Pancreas (tissue), 10 donors: ENCODE measurements at places on chromosomes 4 and X. TPM values are rescaled to one million over a fixed set of nuclear protein-coding genes. Genes with fewer than 3 reads are reported as not detected.

- H3K27ac ChIP-seq: no peak overlapping the region
- no peaks in the 10 kb centered on the region for H3K27me3 ChIP-seq
- no peaks in the 10 kb centered on the region for H3K36me3 ChIP-seq
- H3K4me1 ChIP-seq: no peaks in the 10 kb centered on the region
- no peak for DNase-seq
Measured at GRCh38 chr4:123159479-123159878, 237.1 kb upstream of the NUDT6 start.

DNA sequence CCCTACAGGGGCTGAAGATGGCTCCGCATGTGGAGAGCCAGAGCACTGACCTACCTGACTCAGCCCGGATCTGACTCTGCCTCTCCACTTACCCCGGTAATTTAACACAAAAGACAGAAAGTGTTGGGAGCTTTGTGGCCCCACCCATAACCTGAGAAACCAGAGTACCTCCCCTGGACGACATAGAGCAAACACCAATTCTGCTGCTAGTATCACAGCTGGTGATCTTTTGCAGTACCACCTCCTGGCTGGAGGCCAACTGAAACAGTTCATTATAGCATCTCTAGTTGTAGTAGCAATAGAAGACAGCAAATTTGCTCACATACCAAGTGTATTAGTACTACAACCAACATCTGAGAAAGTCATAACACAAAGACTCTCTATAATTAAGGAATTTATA lies 443.9 kb downstream of the KLHL4 start:
- no peaks in the 10 kb centered on the region for H3K4me1 ChIP-seq
- H3K27ac ChIP-seq: no peak overlapping the region
- no peaks in the 10 kb centered on the region for H3K36me3 ChIP-seq
- DNase-seq: no peak

DNA sequence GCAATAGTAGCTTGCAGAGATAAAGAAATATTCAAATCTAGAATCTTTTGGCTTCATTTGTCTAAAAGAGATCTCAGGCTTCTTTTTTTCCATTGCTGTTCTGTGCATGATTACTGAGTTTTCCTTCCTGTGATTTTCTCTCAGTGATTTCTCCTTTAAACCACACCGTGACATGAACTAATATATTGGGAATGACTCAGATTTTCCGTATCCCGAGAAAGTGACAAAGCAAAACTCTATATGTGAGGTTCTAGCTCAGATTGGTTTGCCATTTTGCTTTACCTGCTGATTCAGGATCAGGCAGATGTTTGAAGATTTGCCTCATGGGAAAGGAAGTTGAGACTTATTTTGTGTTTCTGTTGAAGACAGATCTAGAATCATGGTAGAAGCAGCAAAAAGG lies 59.4 kb downstream of the MTHFD2L start:
- no peak for DNase-seq
- H3K4me1 ChIP-seq: no peaks in the 10 kb centered on the region
- no peak overlapping the region for H3K27ac ChIP-seq
- H3K36me3 ChIP-seq: no peaks in the 10 kb centered on the region
- H3K4me3 ChIP-seq: no peak overlapping the region

- H3K4me3 ChIP-seq: no peak overlapping the region
- no peaks in the 10 kb centered on the region for H3K27me3 ChIP-seq
- no peak for DNase-seq
- H3K36me3 ChIP-seq: no peaks in the 10 kb centered on the region
Measured at GRCh38 chr4:56723201-56723605, 42.1 kb upstream of the HOPX start.

DNA sequence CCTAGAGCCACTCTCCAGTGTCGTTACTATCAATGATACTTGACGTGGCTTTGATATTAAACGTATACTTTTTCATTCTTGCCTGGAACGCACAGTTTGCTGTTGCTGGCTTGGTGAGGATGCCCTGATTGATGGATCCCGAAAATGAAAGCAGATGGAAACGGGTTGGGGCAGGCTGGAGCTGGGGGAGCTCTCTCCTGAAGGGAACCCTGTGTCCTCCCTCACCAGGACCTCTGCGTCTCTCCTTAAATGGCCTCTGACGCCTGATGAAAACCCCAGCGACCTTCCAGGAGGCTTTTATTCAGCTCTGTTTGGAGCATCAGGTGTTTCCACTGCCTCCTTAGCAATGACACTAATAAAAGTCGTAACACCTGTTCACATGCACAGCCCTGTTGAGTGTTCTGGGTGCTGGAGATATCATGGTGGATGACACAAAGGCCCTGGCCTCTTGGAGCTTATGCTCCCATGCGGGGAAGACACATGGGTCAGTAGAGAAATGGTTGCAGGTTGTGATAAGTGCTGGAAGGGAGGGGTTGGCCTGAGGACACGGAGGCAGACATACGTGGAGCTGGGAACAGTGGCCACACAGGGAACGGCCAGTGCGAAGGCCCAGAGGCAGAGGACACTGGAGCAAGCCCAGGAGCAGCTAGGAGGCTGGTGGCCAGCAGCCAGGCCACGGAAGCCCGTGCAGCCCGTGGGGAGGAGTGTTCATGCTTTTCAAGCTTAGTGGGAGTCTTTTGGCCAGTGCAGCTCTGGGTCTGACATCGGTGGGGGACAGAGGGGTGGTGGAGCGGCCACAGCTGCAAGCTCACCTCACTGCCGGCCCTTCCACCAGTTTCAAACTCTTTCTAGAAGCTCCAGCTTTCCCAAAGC lies 7.5 kb downstream of the MSANTD1 start:
- no peak for DNase-seq
- no peaks in the 10 kb centered on the region for H3K27me3 ChIP-seq
- no peaks in the 10 kb centered on the region for H3K4me1 ChIP-seq
- no peaks in the 10 kb centered on the region for H3K36me3 ChIP-seq
- H3K4me3 ChIP-seq: no peak overlapping the region

Gene NLGN3
- total RNA-seq: 0.22 TPM

GRCh38 chr4:86924811-86925210 lies 10.0 kb upstream of the AFF1 start:
- H3K4me3 ChIP-seq: no peak overlapping the region
- H3K27ac ChIP-seq: no peak overlapping the region
- H3K36me3 ChIP-seq: no peaks in the 10 kb centered on the region
- no peak for DNase-seq

DNA sequence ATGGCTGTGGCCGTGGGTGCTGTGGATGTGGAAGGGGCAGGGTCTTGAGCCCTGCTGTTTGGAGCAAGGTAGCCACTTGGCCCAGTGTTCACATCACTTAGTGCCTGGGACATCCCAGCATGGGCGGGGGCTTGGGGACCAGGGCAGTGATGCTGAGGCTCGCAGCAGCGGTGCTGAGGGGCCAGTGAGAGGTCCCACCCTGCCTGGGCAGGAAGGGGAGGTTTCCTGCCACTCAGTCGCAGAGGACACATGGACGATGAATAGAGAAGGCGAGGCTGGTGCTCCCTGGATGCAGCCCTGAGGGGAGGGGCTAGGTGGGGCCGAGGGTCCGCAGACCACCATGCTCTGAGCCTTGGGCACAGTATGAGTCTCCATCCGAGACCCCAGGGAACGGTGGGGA lies 25.7 kb downstream of the DOK7 start:
- H3K27ac ChIP-seq: no peak overlapping the region
- H3K36me3 ChIP-seq: no peaks in the 10 kb centered on the region
- no peaks in the 10 kb centered on the region for H3K4me1 ChIP-seq
- no peak overlapping the region for H3K4me3 ChIP-seq

DNA sequence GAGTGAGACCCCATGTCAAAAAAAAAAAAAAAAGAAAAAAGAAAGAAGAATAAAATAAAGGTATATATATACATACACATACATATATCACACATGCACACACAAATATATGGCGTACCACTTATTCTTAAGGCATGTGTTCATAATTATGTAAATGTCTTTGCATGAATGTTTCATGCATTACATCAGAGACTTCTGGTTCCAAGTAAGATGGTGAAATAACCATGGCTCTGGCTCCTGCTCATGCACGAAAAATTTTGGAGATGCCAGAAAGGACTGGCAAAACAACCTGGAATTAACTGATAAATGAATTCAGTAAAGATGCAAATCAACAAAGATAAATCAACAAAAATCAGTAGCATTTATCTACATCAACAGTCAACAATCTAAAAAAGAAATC lies 19.7 kb upstream of the FHIP1A start:
- H3K27ac ChIP-seq: no peak overlapping the region
- no peak for DNase-seq
- H3K4me1 ChIP-seq: no peaks in the 10 kb centered on the region
- H3K4me3 ChIP-seq: no peak overlapping the region

GRCh38 chrX:9033179-9033578 lies 748 bp downstream of the FAM9B start:
- H3K27me3 ChIP-seq: no peaks in the 10 kb centered on the region
- DNase-seq: peak; percentile 49
- H3K4me1 ChIP-seq: no peaks in the 10 kb centered on the region
- H3K36me3 ChIP-seq: no peaks in the 10 kb centered on the region
- no peak overlapping the region for H3K4me3 ChIP-seq

Gene TNIP2
- 16.1 TPM for total RNA-seq

DNA sequence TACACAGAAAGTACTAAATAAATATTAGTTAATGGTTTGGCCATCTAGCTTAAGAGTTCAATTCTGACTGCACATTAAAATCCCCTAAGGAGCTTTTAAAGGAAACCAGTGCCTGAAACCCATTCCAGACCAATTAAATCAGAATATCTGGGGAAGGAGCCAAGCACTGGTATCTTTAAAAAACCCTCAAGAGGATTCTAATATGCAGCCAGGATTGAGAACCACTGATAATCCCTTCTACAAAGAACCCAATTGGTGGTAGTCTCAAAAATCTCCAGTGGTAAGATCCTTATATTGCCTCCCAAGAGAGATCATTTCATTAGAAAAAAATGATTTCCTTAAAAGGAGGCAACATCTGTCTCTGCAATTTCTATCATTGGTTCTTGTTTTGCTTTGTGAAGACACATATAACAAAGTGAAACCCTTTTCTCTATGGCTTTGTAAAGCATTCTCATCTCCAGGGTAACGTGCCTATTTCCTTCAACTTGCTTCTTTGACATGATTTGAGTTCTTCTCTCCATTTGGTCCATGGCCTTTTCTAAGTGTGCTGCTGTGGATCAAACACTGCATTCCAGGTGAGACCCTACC lies 3.5 kb downstream of the GPR34 start:
- H3K27me3 ChIP-seq: no peaks in the 10 kb centered on the region
- no peak overlapping the region for H3K4me3 ChIP-seq
- no peak for DNase-seq
- no peaks in the 10 kb centered on the region for H3K4me1 ChIP-seq
- H3K27ac ChIP-seq: no peak overlapping the region

DNA sequence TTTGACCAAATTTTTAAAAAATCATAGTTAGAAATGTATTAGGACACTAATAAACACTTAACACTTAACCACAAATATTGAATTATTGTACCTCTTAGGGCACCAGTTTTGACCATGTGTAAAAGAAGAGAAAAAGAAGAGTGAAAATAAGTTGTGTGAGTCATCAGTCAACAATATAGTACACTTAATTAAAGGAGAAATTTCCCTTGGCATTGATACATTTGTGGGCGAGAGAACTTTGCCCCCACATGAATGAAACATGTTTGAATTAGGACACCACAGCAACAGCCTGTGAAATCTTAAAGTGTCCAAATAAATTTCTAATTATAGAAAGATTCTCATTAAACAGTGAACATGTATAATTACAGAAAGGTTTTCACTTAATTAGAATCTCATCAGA lies 1292.8 kb upstream of the TENM3 start:
- DNase-seq: no peak
- no peak overlapping the region for H3K27ac ChIP-seq
- no peaks in the 10 kb centered on the region for H3K27me3 ChIP-seq

- no peak overlapping the region for H3K4me3 ChIP-seq
- H3K4me1 ChIP-seq: peaks cover 13% of the 10 kb centered on the region
- H3K36me3 ChIP-seq: no peaks in the 10 kb centered on the region
- H3K27me3 ChIP-seq: no peaks in the 10 kb centered on the region
Measured at GRCh38 chr4:118968005-118968404, 79.4 kb downstream of the SYNPO2 start.

Gene GCNA
- total RNA-seq: 0.63 TPM

DNA sequence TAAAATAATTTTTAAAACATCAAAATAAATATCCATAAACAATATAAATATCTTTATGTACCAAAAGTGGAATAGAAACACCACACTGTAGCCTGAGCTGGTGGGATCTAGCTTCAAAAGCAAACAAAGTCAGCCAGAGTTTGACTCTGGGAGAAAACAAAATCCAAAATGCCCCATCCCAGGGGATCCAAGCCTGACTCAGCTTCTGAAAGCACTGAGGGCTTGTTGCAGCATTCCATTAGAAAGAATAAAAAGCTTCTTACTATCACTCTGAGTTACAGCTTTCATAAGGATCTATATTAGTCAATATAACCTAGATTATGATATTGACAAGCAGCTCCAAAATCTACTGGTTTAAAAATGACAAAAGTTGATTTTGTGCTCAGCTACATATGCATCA lies 149.7 kb upstream of the ANKRD50 start:
- no peaks in the 10 kb centered on the region for H3K36me3 ChIP-seq
- H3K4me3 ChIP-seq: no peak overlapping the region
- no peaks in the 10 kb centered on the region for H3K27me3 ChIP-seq
- no peak for DNase-seq
- H3K4me1 ChIP-seq: peaks cover 6% of the 10 kb centered on the region
- H3K27ac ChIP-seq: no peak overlapping the region

- peak overlapping the region; percentile 54 for H3K4me3 ChIP-seq
- no peaks in the 10 kb centered on the region for H3K27me3 ChIP-seq
- H3K4me1 ChIP-seq: peaks cover 7% of the 10 kb centered on the region
- no peaks in the 10 kb centered on the region for H3K36me3 ChIP-seq
- H3K27ac ChIP-seq: no peak overlapping the region
Measured at GRCh38 chr4:102345795-102346100, 466 bp upstream of the SLC39A8 start.

DNA sequence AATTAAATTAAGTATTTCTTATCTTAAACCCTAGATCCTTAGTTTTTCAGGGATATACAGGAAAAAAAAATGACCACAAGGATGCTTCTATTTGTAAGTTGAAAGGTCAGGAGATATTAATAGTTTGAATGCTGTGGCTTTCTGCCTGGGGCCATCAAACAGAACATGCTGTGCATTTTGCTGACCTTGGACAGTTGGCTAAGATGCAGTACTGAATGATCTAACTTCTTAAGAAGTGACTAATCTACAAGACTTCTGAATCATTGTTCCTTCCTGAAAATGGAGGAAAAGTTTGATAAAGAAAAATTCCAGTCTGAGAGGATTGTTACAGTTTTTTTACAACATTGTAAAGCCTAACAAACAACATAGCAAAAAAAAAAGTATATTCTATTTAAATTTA lies 237.8 kb upstream of the JADE1 start:
- no peak overlapping the region for H3K4me3 ChIP-seq
- H3K27me3 ChIP-seq: no peaks in the 10 kb centered on the region
- peaks cover 34% of the 10 kb centered on the region for H3K4me1 ChIP-seq
- no peak overlapping the region for H3K27ac ChIP-seq

GRCh38 chrX:111719426-111720210 lies 38.6 kb downstream of the ALG13 start:
- no peaks in the 10 kb centered on the region for H3K4me1 ChIP-seq
- no peak overlapping the region for H3K27ac ChIP-seq
- H3K36me3 ChIP-seq: no peaks in the 10 kb centered on the region
- DNase-seq: no peak
- no peak overlapping the region for H3K4me3 ChIP-seq

- H3K27me3 ChIP-seq: peaks cover 7% of the 10 kb centered on the region
- no peak for DNase-seq
- no peak overlapping the region for H3K4me3 ChIP-seq
- H3K4me1 ChIP-seq: no peaks in the 10 kb centered on the region
Measured at GRCh38 chrX:43008356-43008755, 230.4 kb upstream of the PPP1R2C start.
